ENCODE measurements at places on chromosomes 12 and 14. TPM values are rescaled to one million over a fixed set of nuclear protein-coding genes. Genes with fewer than 3 reads are reported as not detected.

GRCh38 chr14:23115918-23116317, 3.1 kb downstream of the CEBPE start:
- H3K4me1 ChIP-seq, result peaks cover 19% of the 10 kb centered on the region
- no peak overlapping the region for H3K27ac ChIP-seq
- H3K4me3 ChIP-seq, result no peak overlapping the region
- H3K27me3 ChIP-seq, result peaks cover 19% of the 10 kb centered on the region
- DNase-seq, result no peak
- peaks cover 2% of the 10 kb centered on the region for H3K36me3 ChIP-seq

GRCh38 chr14:47149326-47149725, 497.7 kb upstream of the RPL10L start:
- no peak for DNase-seq
- H3K4me3 ChIP-seq, result no peak overlapping the region
- no peak overlapping the region for H3K27ac ChIP-seq
- no peaks in the 10 kb centered on the region for H3K4me1 ChIP-seq
- H3K36me3 ChIP-seq, result no peaks in the 10 kb centered on the region

GRCh38 chr12:124884587-124885438, 21.1 kb upstream of the SCARB1 start:
- no peak for DNase-seq
- peaks cover 11% of the 10 kb centered on the region for H3K4me1 ChIP-seq
- H3K27me3 ChIP-seq, result no peaks in the 10 kb centered on the region
- H3K4me3 ChIP-seq, result no peak overlapping the region
- no peaks in the 10 kb centered on the region for H3K36me3 ChIP-seq

DNA sequence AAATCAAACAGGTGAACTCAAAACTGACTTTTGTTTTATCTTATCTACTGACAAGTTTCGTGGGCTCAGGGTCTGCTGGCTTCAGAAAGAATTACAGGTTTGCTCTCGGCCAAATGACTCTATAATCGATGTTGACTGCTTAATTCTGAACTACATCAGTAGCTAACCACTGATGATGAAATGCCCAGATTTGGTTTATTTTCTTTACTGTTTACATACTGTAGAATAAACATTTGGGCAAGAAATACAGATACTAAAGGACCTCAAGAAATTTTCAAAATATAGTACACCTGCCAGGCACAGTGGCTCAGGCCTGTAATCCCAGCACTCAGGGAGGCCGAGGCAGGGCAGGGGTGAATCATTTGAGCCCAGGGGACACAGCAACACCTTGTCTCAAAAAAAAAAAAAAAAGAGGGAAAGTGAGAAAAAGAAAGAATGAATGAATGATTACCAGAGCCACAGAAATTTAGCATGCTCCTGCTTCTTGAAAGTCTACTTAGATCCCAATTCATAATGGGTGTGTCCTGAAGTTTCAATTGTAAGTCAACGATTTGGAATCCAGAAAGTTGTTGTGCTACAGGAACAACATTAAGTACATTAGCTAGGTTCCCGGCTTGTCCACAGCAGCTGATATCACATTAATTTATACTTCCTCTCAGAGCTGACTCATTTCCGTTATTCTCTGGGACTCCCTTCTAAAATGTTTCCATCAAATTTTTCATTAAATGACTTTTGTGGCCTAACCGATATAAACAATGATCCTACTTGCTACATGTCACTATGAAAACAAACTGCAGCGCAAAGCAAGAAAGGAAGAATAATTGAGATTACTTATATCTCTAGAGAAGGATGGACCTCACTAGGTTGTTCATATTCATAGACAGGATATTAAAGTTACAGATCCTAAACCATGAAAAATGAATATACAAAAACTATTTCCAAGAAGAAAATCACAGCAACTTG, 134.3 kb downstream of the MED13L start:
- H3K4me3 ChIP-seq, result peak overlapping the region; percentile 39
- peaks cover 37% of the 10 kb centered on the region for H3K4me1 ChIP-seq
- no peaks in the 10 kb centered on the region for H3K36me3 ChIP-seq

DNA sequence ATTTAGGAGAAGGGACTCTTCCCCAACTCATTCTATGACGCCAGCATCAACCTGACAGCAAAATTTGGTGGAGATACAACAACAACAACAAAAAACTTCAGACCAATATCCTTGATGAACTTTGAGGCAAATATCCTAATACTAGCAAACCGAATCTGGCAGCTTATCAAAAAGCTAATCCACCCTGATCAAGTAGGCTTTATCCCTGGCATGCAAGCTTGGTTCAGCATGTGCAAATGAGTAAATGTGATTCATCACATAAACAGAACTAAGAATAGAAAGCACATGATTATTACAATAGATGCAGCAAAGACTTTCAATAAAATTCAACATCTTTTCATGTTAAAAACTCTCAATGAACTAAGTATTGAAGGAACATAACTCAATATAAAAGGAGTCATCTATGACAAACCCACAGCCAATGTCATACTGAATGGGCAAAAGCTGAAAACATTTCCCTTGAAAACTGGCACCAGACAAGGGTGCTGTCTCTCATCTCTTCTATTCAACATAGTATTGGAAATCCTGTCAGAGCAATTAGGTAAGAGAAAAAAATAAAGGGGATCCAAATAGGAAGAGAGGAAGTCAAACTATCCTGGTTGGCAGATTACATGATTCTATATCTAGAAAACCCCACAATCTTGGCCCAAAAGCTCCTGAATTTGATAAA, 233.3 kb downstream of the CCDC59 start:
- no peaks in the 10 kb centered on the region for H3K36me3 ChIP-seq
- H3K4me1 ChIP-seq, result no peaks in the 10 kb centered on the region
- no peak overlapping the region for H3K27ac ChIP-seq
- no peak overlapping the region for H3K4me3 ChIP-seq
- DNase-seq, result no peak

DNA sequence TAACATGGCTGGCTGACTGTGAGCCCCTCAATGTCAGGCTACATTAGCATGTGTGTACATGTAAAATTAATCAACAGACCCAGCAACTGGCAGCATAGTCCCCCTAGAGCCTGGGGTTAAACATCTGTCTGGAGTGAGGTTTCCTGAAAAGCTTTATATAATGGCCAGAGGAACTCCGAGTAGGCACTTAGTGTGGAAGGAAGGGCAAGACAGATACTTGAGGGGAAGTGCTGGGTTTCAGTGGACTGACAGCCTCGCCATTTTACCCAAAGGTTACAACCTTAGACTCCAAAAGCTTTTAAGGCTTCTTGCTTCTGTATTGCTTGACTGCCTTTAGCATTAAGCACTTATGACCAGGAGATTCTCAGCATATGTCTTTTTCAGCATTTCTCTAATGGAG, 430.8 kb downstream of the FLRT2 start:
- H3K4me3 ChIP-seq, result no peak overlapping the region
- no peak overlapping the region for H3K27ac ChIP-seq
- H3K27me3 ChIP-seq, result no peaks in the 10 kb centered on the region
- no peak for DNase-seq
- peaks cover 6% of the 10 kb centered on the region for H3K4me1 ChIP-seq
- no peaks in the 10 kb centered on the region for H3K36me3 ChIP-seq

GRCh38 chr12:93753285-93753684, 76.1 kb downstream of the CRADD start:
- H3K36me3 ChIP-seq, result peaks cover 3% of the 10 kb centered on the region
- no peak overlapping the region for H3K4me3 ChIP-seq
- no peak overlapping the region for H3K27ac ChIP-seq
- peaks cover 21% of the 10 kb centered on the region for H3K4me1 ChIP-seq
- no peak for DNase-seq

DNA sequence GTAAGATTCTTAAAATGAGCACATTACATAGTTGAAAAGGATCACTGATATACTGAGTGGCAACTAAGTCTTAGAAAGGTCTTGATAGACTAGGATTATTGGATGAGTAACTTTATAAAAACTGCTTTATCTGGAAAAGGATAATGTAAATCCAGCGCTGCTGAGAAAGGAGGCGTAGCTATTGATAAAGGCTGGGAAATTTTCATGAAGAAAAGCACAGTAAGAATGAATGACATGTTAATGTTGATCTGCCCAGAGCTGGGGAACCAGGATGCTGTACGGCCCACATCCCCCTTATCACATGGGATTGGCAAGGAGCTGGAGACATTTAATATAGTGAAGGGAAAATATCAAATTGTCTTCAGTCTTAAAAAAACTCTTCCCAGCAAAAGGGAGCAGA, 174.0 kb downstream of the APAF1 start:
- peaks cover 37% of the 10 kb centered on the region for H3K27me3 ChIP-seq
- no peak for DNase-seq
- H3K4me3 ChIP-seq, result no peak overlapping the region
- no peak overlapping the region for H3K27ac ChIP-seq
- H3K4me1 ChIP-seq, result no peaks in the 10 kb centered on the region
- H3K36me3 ChIP-seq, result peaks cover 2% of the 10 kb centered on the region

- H3K27me3 ChIP-seq, result no peaks in the 10 kb centered on the region
- H3K4me3 ChIP-seq, result no peak overlapping the region
- H3K27ac ChIP-seq, result no peak overlapping the region
- H3K36me3 ChIP-seq, result no peaks in the 10 kb centered on the region
- no peak for DNase-seq
- H3K4me1 ChIP-seq, result no peaks in the 10 kb centered on the region
Measured at GRCh38 chr12:128702371-128702770, 121.4 kb downstream of the SLC15A4 start.

DNA sequence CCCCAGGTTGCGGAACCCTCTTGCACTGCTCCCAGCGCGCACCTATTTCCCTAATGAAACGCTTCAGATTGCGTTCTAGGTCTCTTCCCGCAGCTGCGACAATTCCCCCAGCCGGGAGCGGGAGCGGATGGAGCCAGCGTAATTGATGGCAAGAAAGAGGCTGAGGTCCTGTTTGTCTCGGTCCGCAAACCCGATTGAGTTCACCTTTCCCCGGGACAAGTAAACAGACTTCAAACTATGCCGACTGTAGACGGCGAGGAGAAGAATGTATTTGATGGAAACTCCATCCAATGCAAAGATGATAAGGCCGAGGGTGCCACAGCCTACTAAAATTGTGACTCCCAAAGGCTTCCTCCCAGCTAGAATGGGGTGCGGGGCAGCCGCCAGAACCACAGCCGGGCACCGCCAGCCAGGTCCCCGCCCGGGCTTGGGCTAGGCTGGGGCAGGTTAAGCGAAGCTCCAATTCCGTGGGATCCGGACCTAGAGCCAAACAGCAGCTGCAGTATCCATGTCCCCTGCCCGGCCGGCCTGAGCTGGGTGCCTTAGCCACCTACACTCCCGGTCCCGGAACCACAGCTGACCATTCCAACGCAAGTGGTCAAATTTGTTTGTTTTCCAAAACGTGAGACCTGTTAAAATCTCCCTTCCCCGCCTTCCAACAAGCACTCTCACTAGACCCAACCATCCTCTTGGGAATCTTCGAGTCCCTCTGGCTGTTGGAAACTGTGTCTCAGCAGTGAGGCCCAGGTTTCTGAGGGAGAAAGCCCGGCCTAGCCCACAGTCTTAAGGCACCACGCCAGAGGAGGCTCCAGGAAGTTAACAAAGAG, 5.5 kb downstream of the NKX2-1 start:
- DNase-seq, result no peak
- peaks cover 7% of the 10 kb centered on the region for H3K36me3 ChIP-seq

The AKAP6 gene
- total RNA-seq, result 2.9 TPM

The CD9 gene
- 28.0 TPM for total RNA-seq

The RGS6 gene
- total RNA-seq, result 11.1 TPM

The RABGGTA gene
- 72.1 TPM for total RNA-seq

The EFCAB11 gene
- total RNA-seq, result 1.1 TPM
